ENCODE measurements at places on chromosomes 7 and 10.

DNA sequence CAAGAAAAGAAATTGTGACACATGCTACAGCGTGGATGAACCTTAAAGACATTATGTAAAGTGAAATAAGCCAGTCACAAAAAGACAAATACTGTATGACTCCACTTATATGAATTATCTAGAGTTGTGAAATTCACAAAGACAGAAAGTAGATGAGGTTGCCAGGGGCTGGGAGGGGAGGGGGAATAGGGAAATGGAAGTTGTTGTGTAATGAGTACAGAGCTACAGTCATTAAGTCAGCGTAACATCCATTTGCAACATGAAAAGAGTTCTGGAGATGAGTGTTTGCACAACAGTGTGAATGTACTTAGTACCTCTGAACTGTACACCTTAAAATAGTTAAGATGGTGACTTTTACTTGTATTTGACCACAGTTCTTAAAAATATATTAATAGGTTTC lies 112.1 kb upstream of the CDK1 start:
- no peak for DNase-seq

GRCh38 chr7:129009437-129009836 lies 45.5 kb downstream of the TNPO3 start:
- no peak for DNase-seq

DNA sequence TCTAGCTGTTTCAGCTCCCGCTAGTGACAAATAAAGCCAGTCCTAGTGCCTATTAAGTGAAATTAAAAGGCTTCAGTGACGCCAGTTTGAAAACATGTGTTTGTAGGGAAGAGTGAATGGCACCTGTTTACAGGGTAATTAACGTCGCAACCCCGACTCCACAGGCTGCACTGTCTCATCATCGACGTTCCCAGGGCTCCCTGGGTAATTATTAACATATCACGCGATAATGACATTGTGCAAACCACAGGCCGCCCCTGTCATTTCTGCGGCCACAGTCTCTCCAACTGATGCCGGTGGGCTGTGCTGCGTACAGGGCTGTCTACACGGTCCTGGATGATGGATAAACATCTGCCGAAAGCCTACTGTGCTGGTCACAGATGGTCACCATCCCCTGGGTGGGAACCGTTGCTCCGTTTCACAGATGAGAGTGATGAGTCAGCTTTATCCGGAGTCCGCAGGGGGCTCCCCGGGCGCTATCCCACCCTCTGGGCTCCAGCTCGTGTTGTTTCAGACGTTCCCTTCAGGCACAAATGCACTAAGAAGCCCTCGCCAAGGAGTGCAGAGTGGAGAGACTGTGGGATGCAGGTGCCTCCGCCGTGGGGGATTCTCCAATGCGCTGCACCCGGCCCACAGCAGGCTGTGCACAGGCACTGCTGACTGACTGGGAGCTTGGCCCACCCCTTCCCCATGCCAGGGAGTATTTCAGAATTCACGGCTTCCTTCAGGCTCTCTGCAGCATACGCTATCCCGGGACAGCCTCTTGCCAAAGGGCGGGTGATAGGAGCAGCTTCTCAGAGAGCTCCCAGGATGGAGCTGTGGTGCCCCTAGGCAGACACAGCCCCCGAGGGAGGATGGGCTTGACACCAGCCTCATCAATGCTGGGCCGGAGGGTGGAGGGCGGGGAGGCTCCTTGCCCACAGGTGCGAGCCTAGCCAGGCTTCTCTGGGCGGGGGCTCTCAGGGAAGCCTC lies 491.8 kb upstream of the FOXK1 start:
- no peak for DNase-seq

DNA sequence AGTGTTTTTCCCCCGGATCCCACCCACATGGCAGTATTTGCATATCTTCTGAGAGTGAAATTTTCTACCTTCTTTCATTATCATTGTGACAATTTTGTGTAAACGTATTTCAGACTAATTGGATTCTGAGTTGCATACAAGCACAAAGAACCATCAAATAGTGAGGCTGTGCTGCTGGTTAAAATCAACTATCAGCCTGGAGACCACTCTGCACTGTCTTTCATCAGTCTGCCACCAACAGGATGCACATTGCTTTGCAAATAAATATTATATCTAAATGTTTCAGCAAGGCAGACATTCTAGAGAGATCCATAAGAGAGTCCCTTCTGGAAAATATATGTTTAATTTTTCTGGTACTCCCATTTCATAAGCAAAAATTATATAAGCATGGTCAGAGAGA lies 851.8 kb downstream of the XPNPEP1 start:
- no peak for DNase-seq

GRCh38 chr10:3592424-3592823 lies 192.6 kb downstream of the KLF6 start:
- no peak for DNase-seq

- no peak for DNase-seq
These were observed 172.8 kb downstream of the TRIL start for GRCh38 chr7:28785041-28785995.

GRCh38 chr10:121594076-121594475 lies 4.2 kb downstream of the FGFR2 start:
- no peak for DNase-seq

GRCh38 chr7:77320137-77320536 lies 96.0 kb downstream of the GSAP start:
- DNase-seq = no peak

GRCh38 chr7:91327346-91327745 lies 63.1 kb downstream of the FZD1 start:
- no peak for DNase-seq

GRCh38 chr7:140732416-140732815 lies 35.9 kb downstream of the NDUFB2 start:
- DNase-seq = peak; percentile 14

DNA sequence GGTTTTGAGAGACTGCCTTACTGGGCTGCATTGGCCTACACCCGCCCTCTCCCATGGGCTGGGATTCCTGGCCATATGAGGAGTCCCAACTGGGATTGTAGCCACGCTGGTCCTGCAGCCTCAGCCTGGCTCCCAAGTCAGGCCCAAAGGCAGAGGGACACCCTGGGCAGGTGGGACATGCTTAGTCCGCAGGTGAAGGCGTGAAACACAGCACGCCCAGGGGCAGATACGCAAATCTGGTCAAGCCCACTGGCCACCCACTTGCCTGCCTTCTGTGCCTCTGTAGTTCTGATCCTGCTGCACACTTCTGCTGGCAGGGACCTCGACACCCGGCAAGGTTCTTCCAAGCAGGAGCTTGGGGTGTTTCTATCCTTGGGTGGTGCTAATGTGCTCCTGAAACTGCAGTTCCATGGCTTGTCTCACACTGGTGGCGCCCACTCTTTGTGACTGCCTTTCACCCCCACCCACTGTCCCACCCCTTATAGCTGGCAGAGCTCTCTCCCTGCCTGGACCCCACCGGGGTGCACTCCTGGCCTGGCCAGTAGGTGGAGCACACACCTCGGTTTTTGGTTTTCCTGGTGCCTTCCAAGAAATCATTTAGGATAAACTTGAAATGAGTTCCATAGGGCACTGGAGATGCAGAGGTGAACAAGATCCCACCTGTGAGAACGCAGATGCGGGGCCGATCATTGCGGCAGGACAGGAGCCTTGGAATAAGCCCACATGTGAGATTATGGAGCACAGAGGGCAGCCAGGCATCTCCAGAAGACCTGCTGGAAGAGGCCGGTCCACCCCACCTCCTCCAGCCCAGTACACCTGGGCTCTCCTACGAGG lies 47.9 kb downstream of the MKI67 start:
- no peak for DNase-seq

DNA sequence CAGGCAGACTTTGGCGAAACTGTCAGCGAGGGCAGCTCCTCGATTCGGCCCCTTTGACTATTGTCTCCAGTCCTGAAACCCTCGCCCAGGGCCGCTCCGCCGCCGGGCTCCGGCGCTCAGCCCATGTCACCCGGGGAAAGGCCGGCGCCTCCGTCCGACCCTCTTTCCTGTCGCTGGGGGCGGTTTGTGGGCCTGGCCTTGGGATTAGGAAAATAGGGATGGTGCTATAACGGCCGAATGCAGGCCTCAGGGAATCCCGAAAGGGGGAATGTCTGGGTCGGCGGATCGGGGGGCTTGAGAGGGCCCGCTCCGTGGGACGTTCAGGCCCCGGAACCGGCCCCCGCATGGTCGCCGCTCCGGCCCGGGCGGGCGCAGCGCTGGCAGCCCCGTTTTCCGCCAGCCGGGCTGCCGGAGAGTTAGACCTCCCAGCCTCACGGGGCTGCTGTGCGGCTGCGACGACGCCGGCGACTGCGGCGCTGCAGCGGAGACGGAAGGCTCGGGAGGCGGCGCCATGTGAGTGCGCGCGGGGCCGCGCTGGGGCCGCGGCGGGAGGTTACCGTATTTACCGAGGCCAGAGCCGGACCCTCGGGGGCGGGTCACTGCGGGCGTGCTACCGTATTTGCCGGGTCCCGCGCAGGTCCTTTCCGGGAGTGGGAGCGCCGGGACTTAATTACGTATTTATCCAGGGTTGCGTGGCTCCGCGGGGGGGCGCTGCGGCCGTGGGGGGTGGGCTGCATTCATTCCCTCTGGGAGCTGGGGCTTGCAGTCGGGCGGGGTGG lies 25.9 kb downstream of the ZNF775 start:
- peak; percentile 79 for DNase-seq

- DNase-seq = no peak
These were observed 5.9 kb downstream of the NCAPG2 start for GRCh38 chr7:158698657-158699195.

DNA sequence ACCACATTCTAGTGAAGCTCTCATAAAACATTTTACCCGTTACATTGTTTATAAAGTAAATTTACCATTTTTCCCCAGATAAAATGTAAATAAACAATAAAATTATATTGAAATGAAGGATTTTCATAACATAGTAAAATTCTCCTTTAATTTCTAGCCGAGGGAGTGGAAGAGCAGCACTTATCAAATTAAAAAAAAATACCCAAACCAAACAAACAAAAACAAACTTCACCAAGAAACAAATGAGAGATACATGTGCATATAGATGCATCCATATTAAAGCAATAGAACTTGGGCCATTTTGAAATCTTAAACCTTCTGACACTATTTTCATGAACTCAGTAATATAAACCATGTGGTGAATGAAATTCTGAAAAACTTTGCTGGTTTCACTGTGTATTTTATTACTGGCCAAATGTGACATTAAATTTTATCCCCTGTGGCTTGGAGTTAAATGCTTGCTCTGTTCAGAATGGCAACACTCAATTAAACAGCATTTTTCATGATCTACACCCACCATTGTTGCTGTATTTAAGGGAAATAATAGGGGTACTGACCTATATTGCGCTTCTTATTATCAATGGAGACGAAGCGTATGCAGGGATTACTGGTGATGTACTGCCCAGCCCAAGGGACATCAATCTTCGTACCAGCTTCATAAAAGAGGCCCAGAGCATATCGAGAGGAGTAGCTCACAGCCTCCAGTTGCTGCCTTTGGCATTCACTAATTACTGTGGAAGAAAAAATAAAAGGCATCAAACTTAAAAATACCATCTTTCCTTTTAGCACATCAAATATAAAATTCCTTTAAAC lies 220.9 kb downstream of the RNLS start:
- no peak for DNase-seq

GRCh38 chr7:44099669-44100068 lies 4.5 kb upstream of the AEBP1 start:
- no peak for DNase-seq

- no peak for DNase-seq
These were observed 62.8 kb downstream of the CDH23 start for GRCh38 chr10:71459513-71459912.

DNA sequence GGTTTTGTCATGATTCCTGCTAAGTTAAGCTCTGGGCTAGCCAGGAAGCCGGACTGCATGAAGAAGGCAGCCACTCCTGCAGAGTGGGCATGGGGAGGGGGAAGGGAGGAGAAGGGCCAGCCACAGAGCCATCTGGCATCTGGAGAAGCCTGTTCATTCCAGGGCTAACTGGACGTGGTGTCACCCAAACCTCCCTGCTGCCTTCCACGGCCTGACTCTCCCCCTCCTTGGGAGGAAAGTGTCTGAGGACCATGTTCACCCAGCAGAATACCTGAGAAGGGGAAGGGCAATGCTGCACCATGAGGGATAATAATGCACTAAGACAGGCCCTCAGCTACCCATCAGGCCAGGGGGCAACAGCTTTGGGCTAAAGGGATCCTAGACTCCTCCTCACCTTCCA lies 15.4 kb downstream of the AQP1 start:
- no peak for DNase-seq

- DNase-seq = no peak
These were observed 300.9 kb downstream of the NEBL start for GRCh38 chr10:20596065-20596755.

DNA sequence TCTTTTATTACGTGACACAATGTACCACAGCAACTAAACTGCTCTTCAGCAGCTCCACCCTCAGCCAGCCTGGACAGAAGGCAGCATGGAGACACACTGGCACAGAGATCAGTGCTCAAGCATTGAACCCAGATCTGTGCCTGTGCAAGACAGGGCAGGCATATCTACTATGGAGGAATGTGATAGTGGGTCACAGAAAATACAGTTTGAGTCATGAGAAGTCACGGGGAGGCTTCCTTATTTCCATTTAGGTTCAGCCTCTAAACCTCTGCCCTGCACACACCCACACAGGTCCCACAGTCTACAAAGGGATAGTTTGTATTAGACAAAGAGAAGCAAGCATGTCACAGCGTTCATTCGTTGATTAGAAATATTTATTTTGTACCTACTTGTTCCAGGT lies 187.4 kb upstream of the AGR3 start:
- DNase-seq = no peak

- no peak for DNase-seq
These were observed 21.8 kb downstream of the CXCL12 start for GRCh38 chr10:44362866-44363711.

DNA sequence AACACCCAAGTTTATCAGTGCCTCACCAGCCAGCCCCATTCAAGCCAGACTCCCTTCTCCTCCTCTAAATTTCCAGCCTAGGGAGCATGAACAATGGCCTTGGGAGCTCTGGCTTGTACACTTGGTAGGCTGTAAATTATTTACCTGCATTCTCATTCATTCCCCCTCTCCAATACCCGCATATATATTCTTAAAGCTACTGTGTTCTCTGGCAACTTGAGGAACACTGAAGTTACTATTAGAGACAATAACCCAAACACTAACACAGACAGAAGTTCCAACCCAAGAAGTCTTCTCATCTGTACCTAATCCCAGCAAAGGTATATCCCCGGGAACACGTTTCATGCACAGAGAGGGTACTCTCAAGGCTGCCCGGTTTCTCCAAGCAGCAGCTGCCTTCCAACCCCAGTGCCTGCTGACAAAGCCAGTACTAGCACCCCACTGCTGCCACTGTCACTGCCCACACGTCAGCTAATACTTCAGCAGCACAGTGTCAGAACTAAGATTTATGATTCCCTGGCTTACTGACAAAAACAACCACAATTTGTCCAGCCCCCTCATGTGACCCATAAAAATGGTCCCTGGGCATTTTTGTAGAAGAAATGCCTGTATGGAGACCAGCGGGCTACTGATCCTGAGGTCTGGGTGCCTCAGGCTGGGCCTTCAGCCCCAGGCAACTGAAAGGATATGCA lies 3.1 kb downstream of the WDR91 start:
- no peak for DNase-seq
